ENCODE measurements at places on chromosomes 2 and 18.

DNA sequence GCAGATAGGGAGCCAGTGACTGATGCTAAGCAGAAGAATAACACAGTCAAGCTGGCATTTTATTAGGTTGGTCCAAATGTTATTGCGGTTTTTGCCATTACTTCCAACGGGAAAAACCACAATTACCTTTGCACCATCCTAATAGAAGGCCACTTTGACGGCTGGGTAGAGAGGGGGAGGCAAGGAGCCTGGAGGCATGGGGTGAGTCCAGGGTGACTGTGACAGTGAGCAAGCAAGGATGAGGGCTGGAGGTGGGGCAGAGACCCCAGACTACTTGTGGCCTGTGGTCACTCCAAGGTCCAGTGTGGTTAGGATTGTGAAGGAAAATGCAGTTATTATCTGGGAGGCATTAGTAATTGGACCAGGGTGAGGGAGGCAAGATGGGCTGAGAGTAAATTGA is 389.5 kb downstream of the CLIP4 start:
- no peak for DNase-seq

- no peak for DNase-seq
These were observed 105.8 kb upstream of the SPOPL start for GRCh38 chr2:138395565-138396306.

DNA sequence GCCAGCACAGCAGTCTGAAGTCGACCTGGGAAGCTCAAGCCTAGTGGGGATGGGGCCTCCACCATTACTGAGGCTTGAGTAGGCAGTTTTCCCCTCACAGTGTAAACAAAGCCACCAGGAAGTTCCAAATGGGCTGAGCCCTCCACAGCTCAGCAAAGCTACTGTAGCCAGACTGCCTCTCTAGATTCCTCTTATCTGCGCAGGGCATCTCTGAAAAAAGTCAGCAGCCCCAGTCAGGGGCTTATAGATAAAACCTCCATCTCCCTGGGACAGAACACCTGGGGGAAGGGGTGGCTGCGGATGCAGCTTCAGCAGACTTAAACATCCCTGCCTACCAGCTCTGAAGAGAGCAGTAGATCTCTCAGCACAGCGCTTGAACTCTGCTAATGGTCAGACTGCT is 218.4 kb upstream of the VRK2 start:
- no peak for DNase-seq

DNA sequence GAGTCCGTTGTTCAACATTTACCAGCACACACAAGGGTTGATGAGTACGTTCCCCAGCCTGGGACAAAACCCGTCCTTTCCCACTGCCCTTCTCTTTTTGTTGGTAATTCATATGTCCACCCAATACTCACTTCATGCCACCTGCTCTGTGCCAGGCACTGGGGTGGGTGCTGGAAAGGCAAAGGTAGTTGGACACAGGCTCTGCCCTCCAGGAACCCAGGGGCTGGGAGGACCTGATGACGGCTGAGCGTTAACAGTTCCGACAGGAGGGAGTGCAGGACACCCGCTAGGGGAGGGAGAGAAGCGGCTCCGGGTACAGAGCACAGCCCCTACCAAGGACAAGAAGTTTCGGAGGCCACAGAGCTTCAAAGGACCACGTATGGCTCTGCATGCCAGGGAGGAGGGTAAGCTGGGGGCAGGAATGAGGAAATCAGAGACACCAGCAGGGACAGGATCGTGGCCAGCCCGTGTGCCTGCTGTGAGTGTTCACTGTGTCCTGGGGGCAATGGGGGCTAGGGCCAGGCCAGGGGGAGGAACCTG is 134.1 kb upstream of the GPC1 start:
- no peak for DNase-seq

GRCh38 chr2:144848423-144848822 is 328.5 kb upstream of the ZEB2 start:
- DNase-seq, result no peak

GRCh38 chr18:62420151-62420512 is 95.0 kb downstream of the TNFRSF11A start:
- DNase-seq, result no peak

- no peak for DNase-seq
These were observed 36.1 kb upstream of the ACYP2 start for GRCh38 chr2:54079331-54079730.

GRCh38 chr2:229044581-229044980 is 226.5 kb downstream of the PID1 start:
- no peak for DNase-seq

DNA sequence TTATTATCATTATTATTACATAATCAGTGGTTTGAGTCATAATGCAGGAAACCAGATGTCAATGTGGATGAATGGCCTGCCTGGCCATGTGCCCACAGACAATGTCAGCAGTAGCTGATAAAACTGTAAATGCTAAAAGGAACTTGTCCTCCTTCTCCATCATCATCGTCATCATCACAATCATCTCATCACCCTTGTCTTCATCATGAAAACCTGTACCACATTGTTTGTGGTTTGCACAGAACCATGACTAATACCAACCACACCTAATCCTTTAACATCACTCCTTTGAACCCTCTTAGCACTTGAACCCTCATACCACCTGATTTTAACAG is 96.0 kb downstream of the HNMT start:
- no peak for DNase-seq

DNA sequence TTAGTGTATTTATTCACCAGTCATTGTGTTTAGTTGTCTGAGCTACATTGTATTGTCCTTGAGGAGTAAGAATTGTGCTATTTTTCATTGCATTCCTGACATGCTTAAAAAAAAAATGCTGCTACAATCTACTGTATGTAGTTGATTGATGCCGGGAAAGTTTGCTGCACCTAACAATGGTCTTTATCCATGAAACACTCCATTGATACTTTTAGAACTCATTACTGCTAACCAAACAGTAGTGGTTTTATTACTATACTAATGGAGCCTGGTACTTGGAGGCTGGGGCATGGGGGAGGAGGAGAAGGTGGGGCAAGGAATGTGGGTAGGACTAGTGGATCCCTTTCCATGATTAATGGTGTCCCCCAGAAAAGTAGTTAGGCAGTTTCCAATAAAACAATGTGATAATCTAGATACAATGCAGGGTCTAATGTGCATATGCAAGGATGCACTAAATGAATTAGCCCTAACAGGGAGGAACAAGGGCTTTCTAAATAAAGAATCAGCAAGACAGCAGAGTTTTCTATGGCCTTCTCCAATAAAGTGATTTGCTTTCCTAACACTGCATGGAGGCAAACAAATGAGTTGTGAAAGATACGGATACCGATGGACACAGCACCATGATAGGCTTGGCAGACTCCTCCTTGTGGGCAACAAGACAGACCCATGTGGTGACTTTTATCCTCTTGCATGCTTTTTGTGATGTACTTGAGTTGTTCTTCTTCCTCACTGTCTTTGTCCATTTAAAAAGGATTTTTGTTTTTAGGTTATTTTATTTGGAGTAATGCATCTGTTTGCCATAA is 78.5 kb downstream of the FMNL2 start:
- no peak for DNase-seq

DNA sequence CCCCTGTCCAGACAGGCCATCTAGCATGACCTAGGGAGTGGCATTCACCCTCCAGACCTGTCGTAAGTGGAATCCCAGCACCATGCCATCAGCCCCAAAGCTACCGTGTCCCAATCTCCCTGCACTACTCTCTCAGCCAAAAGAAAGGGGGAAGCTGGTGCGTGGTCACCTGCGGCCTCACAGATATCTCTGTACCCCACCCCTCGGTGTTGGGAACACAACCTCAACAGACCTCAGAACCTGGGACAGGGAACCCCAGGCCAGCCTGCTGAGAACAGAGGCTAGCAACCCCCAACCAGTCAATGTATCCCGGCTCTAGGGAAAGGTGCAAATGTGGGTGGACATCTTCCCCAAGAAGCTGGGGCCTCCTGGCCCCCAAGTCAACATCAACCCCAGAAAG is 38.2 kb downstream of the LMAN2L start:
- DNase-seq, result no peak

- no peak for DNase-seq
These were observed 65.9 kb downstream of the LDLRAD4 start for GRCh38 chr18:13284330-13285027.

DNA sequence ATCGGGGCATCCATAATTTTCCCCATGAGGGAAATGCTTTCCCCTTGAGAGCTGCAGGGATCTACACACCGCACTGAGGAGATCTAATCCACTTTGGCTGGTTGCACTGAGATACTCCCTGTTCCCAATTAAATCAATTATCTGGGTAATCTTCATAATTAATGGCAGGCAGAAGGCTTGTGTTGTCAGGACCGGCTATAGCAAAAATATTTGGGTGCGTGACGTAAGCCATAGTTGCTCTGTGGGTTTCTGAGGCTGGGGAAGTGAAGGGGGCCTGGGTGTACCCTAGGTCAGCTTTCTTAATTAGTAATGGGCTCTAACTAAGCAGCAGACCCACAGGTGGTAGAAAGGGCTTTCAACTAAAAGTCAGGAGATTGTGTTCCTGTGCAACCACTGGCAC is 62.8 kb upstream of the UPP2 start:
- no peak for DNase-seq

DNA sequence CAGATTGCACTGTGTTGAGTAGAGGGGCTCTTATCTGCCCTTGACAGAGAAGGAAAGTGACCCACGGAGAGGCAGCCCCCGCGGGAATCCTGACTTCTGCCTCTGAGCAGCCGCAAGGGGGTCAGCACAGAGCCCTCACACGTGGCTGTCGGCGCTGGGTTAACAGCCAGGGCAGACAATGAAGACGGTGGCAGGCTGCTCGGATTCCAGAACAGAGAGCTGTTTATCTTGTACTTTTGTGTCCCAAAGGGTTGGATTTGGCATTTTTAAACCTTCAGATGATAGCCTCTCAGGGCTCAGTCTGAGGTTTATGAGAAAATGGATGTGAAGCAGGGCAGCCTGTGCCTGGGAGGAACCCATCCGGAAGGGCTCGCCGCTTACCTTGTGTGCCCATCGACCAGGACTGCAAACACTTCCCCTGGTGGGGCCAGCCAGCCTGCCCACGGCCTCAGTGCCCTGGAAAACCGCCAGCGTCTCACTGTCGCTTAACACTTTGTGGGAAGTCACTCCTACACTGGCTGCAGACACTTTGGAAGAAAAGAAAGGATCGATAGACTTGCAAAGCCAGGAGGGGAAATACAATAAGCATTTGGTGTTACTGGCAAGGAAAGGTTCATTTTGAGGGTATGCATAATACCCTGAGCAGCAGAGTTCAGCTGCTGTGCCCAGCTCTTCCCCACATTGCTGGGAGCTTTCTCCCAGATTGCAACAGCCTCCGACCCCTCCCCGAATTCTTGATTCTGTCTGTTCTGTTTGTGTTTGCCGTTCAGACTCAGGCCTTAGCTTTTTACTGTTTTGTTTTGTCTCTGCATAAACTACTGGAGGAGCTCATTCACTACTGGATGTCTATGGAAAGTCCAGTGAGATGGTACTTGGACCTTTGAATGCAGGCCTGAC is 325.3 kb upstream of the MYT1L start:
- no peak for DNase-seq

GRCh38 chr2:135246711-135247270 is 194.7 kb downstream of the RAB3GAP1 start:
- no peak for DNase-seq

DNA sequence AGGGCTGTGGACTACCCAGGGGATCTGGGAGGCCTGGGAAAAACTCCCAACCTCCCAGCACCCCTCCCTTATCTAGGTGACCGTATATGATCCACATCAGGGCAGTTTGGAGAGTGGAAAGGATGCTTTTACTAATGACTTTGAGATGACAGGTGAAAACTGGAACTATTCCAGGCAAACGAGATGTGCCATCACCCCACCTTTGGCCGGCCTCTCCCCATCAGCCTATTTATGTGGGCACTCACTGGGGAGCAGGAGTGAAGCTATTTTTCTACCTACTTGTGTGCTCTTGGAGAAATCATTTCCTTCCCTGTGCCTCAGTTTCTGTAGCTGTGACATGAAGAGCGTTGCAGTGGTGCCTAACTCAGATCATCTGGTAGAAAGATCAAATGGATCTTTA is 107.2 kb downstream of the SMAD7 start:
- no peak for DNase-seq

GRCh38 chr2:124039762-124040291 is 14.7 kb downstream of the CNTNAP5 start:
- DNase-seq, result no peak

- DNase-seq, result no peak
These were observed 28.4 kb downstream of the ODC1 start for GRCh38 chr2:10419553-10420257.

GRCh38 chr2:198322275-198322674 is 517.9 kb downstream of the PLCL1 start:
- no peak for DNase-seq

DNA sequence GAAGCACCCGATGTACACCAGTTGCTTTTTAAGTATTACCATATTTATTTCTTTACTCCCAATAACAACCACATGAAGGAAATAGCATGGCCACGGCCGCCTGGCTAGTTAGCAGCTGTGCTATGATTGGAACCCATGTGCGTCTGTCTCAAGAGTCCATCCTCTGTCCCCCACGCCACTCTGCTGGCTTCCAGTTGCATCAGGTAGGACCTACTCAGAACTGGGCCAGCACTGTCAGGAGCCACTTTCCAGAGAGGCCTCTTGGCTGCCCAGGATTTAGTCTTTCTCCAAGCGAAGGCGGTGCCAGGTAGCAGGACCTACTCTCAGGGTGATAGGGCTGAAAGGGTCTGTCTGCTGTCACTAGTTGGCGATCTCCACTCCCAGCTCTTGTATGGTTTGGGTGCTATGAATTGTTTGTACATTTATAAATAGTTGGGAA is 22.1 kb downstream of the ASB18 start:
- DNase-seq, result no peak

- no peak for DNase-seq
These were observed 34.7 kb downstream of the FAM228A start for GRCh38 chr2:24209389-24210105.

DNA sequence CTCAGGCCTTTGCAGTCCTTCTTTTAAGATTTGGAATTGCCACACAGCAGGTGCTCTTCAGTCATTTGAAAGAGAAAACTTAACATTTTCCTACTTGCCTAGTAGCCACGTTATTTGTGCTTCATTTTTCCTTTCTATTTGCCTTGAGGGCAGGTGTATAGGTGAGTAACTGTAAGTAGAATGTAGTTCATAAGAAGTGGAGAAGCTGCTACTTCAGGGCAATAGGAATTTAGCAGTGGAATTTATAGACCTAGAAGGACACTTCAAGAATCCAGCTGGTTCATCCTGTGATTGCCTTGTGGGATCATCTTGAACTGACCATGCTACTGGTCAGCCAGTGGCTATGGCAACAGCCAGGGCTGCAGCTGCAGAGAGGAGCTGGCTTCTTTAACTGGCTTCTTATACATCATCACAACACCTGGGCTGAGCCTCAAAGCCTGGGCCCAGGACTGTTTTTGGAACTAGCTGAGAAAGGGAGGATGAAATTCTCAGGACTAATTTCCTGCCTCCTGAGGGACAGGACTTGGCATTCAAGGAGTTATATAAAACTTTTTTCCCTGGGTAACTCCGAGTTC is 5.1 kb upstream of the LANCL1 start:
- no peak for DNase-seq

DNA sequence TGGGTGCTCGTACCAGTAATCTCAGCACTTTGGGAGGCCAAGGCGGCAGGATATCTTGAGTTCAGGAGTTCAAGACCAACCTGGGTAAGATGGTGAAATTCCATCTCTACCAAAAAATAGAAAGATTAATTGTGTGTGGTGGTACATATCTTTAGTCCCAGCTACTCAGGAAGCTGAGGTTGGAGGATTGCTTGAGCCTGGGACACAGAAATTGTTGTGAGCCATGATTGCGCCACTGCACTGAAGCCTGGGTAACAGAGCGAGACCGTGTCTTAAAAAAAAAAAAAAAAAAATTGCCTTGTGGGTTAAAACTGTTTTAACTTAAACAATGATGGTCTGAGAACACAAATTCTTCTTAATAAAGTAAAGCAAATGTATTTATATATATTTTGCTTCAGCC is 49.6 kb downstream of the ATP9B start:
- no peak for DNase-seq

- no peak for DNase-seq
These were observed 9.1 kb upstream of the ECEL1 start for GRCh38 chr2:232496501-232497270.
